Prostate gland (tissue), 2 donors: ENCODE measurements at places on chromosomes 13 and 19. TPM values are rescaled to one million over a fixed set of nuclear protein-coding genes. Genes with fewer than 3 reads are reported as not detected.

Gene RGS9BP
- 0.82 TPM for total RNA-seq

Gene APLP1
- total RNA-seq: 38.0 TPM

Gene ASPDH
- not detected for total RNA-seq

Gene SLC39A3
- 46.6 TPM for total RNA-seq

Gene NLRP9
- not detected for total RNA-seq

Gene ATP13A1
- total RNA-seq: 315 TPM

Gene IL17D
- total RNA-seq: 1.5 TPM

DNA sequence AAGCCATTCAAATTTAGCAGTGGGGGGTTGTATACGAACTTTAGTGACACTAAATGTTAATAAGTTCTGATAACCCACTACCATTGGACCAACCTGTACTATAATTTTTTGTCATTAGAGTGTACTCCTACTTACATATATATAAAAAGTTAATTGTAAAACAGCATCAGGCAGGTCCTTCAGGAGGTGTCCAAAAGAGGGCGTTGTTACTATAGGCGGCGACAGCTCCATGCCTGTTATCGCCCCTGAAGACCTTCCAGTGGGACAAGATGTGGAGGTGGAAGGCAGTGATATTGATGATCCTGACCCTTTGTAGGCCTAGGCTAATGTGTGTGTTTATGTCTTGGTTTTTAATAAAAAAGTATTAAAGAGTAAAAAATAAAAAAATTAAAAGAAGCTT is 27.5 kb downstream of the SPRYD7 start:
- no peaks in the 10 kb centered on the region for H3K27me3 ChIP-seq
- no peaks in the 10 kb centered on the region for H3K4me1 ChIP-seq
- H3K4me3 ChIP-seq: no peak overlapping the region
- no peak overlapping the region for H3K27ac ChIP-seq
- DNase-seq: no peak

DNA sequence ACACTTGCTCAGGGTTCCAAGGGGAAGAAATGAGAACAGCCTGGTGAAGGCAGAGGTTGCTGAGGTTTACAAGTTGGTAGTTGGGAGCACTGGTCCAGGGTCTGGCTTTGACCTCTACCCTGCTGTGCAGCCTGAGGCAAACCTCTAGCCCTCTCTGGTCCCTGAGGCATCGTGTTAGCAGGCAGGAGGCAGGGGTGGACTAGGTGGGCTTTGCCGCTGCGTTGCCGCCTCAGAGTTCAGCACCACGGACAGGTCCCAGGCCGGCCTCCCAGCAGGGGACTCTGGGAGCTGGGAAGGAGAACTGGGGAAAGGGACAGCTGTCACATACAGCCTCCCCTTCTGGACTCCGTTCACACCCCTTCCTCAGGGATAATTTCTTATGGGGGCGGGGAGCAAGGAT is 3.1 kb downstream of the NCAN start:
- no peak overlapping the region for H3K4me3 ChIP-seq
- H3K36me3 ChIP-seq: no peaks in the 10 kb centered on the region
- peaks cover 24% of the 10 kb centered on the region for H3K27me3 ChIP-seq
- H3K27ac ChIP-seq: no peak overlapping the region
- H3K4me1 ChIP-seq: no peaks in the 10 kb centered on the region

GRCh38 chr13:27961227-27962085 is 7.7 kb downstream of the CDX2 start:
- peaks cover 7% of the 10 kb centered on the region for H3K4me1 ChIP-seq
- DNase-seq: no peak
- no peak overlapping the region for H3K4me3 ChIP-seq
- no peak overlapping the region for H3K27ac ChIP-seq
- peaks cover 13% of the 10 kb centered on the region for H3K27me3 ChIP-seq

GRCh38 chr13:75904012-75904411 is 267.9 kb downstream of the LMO7 start:
- H3K36me3 ChIP-seq: no peaks in the 10 kb centered on the region
- DNase-seq: no peak
- no peaks in the 10 kb centered on the region for H3K4me1 ChIP-seq
- H3K27me3 ChIP-seq: no peaks in the 10 kb centered on the region

DNA sequence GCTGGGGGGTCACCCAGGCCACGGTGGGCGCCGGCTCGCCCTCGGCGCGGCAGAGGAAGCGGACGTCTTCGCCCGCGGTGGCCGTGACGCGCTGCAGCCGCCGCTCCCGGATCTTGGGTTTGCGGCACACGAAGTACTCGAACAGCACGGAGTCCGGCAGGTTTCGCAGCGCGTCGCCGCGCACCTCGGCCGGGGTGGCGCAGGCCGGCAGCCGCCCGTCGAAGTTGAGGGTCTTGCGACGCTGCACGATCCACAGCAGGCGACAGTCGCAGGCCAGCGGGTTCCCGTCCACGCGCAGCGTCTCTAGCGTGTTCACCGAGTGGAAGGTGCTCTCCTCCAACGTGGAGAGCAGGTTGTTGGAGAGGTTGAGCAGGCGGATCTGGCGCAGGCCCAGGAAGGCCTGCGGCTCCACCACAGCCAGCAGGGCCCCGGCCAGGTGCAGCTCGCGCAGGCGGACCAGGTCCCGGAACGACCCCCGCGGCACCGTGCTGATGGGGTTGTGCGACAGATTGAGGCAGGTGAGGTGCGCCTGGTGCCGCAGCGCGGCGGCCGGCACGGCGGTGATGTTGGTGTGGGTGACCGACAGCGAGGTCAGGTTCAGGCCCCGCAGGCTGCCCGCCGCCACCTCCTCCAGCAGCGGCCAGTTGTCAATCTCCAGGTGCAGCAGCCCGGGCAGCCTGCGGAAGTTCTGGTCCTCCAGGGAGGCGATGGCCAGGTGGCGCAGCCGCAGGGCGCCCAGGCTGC is 8.6 kb upstream of the PEAK3 start:
- H3K36me3 ChIP-seq: no peaks in the 10 kb centered on the region
- peaks cover 13% of the 10 kb centered on the region for H3K27me3 ChIP-seq
- H3K27ac ChIP-seq: no peak overlapping the region
- H3K4me1 ChIP-seq: peaks cover 20% of the 10 kb centered on the region
- peak overlapping the region; percentile 22 for H3K4me3 ChIP-seq

- H3K4me3 ChIP-seq: no peak overlapping the region
- no peaks in the 10 kb centered on the region for H3K4me1 ChIP-seq
- H3K27me3 ChIP-seq: peaks cover 36% of the 10 kb centered on the region
- H3K36me3 ChIP-seq: no peaks in the 10 kb centered on the region
- H3K27ac ChIP-seq: no peak overlapping the region
- DNase-seq: no peak
These were observed 5.5 kb downstream of the SYT5 start for GRCh38 chr19:55174425-55175116.

DNA sequence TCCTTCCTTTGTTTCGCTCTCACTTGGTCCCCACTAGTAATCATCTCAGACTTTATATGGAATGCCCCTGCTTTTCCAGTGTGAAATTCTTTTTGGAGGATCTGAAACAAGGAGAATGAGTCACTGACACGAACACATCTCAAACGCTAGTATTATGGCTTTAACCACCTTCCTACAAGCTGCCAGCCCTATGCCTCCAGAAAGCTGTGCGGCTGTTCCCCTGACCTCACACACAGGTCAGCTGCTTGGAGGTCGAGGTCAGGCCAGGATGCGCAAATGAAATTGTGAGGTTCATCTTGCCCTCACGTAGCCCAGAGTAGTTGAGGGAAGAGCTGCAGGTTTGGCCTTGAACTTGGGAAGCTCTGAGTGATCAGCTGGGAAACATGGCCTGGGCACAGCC is 449.8 kb downstream of the FGF9 start:
- H3K4me3 ChIP-seq: no peak overlapping the region
- no peak overlapping the region for H3K27ac ChIP-seq
- H3K27me3 ChIP-seq: no peaks in the 10 kb centered on the region
- H3K4me1 ChIP-seq: no peaks in the 10 kb centered on the region
- DNase-seq: no peak

DNA sequence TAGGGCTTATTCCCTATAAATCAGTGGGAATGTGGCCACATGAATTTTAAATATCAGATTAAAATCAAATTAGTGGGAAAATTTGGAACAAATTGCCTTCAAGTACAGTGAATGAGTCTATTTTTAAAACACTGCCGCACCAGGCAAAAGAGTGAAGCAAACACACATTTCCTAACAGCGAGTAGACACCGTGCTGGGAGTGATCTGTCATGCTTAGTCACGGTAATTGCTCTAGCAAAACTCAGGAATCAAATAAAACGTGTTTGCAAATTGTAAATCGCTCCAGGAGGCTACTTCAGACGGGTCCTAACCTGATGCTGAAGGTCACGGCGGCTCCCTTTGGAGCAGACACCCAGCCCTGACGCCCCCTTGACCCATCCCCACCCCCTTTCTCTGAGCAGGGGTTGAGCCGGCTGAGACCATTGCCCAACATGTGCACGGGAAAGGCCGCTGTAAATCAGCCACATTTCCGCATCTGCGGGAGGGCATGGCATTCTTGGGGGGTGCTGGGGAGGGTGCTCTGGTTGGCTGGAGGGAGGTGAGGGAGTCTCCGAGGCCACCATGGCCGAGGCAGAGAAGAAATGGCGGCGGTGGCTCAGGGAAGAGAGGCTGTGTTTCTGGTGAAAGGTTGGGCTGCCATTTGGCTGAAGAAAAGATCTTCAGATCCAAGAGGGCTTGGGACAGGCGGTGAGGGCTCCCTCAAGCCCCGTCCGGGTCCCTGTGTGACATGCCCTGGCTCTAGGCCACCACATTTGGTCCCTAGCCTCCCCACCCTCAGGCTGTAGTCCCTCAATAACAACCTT is 8.9 kb downstream of the CEBPA start:
- H3K36me3 ChIP-seq: no peaks in the 10 kb centered on the region
- peak; percentile 74 for DNase-seq
- no peaks in the 10 kb centered on the region for H3K27me3 ChIP-seq
- peak overlapping the region; percentile 77 for H3K27ac ChIP-seq
- H3K4me3 ChIP-seq: no peak overlapping the region
- H3K4me1 ChIP-seq: peaks cover 13% of the 10 kb centered on the region

DNA sequence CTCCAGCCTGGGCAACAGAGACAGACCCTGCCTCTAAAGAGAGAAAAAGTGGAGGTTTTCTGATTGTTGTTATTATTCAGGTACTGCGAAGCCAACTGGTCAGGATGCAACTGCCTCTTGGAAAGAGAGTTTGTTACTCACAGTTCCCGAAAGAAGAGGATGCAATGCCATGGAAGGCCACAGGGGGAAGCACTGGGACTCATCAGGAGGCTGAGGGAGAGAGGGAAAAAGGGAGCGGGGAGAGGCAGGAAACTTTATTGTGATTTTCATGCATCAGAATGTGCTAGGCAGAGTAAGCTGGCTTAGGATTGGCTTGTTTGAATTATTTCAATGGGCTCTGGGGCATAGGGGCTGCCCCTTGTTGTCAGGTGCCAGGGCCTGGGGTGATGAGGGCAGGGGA is 27.6 kb downstream of the MYO9B start:
- no peak for DNase-seq
- H3K4me3 ChIP-seq: no peak overlapping the region

- H3K4me1 ChIP-seq: no peaks in the 10 kb centered on the region
- H3K27me3 ChIP-seq: no peaks in the 10 kb centered on the region
- no peak overlapping the region for H3K27ac ChIP-seq
- DNase-seq: no peak
These were observed 15.3 kb upstream of the ADPRHL1 start for GRCh38 chr13:113468472-113469201.

DNA sequence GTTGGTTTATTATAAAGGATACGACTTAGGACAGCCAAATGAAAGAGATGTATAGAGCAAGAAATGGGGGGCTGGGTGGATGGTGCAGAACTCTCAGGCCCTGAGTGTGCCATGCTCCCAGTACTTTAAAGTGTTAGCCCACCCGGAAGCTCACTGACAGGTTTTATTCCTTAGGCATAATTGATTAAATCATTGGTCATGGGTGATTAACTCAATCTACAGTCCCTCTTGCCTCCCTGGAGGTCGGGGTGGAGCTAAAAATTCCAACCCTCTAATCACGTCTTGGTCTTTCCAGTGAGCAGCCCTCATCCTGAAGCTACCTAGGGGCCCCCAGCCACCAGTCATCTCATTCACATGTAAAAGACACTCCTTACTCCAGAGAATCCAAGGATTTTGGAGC is 9.9 kb upstream of the LEUTX start:
- no peaks in the 10 kb centered on the region for H3K36me3 ChIP-seq
- no peaks in the 10 kb centered on the region for H3K4me1 ChIP-seq
- no peak overlapping the region for H3K27ac ChIP-seq

DNA sequence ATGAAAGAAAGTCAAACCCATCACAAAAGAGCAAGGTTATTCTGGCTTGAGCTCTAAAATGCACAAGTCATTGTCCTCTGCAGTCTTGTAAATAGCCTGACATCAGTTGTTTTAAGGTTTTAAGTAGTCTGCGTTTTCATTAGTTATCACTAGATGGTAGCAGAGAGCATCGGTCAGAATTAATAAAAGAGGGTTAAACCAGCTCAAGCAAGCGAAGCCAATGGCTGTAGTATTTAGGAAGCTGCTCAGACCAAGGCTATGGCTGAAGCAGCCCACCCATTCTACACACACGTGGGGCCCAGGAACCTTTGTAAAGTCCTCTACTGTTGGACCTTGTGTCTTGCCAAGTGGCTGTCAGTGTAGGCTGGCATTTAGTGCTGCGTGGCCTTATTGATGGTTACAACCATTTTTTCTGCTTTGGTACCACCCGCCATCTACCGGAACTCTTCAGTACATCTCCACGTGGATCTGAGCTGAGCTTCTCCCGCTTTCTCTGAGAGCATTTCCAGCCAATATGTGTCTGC is 13.3 kb upstream of the ZNF57 start:
- H3K36me3 ChIP-seq: no peaks in the 10 kb centered on the region
- peak; percentile 39 for DNase-seq
- H3K4me1 ChIP-seq: no peaks in the 10 kb centered on the region
- no peak overlapping the region for H3K4me3 ChIP-seq
- H3K27me3 ChIP-seq: no peaks in the 10 kb centered on the region

DNA sequence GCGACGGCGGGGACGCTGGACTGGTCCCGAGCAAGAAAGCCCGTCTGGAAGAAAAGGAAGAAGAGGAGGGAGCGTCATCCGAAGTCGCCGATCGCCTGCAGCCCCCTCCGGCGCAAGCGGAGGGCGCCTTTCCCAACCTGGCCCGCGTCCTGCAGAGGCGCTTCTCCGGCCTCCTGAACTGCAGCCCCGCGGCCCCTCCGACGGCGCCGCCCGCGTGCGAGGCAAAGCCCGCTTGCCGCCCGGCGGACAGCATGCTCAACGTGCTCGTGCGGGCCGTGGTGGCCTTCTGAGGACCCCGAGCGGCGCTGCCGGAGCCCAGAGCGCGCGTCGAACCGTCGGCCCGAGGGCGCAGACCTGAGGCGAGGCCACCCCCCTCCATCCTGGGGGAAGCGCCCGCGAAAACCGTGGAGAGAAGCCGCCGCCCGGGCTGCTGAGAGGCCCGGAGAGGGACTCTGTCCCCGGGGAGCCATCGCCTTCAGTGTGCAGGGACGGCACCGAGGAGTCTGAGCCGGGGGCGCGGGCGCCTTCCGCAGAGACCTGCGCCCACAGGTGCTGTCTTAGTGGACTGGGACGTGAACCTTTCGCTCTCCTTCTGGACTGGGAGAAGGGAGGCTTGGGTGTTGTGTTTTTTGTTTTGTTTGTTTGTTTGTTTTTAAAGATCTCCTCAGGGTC is 3.5 kb downstream of the IER2 start:
- peak overlapping the region; percentile 98 for H3K27ac ChIP-seq
- H3K36me3 ChIP-seq: no peaks in the 10 kb centered on the region
- H3K27me3 ChIP-seq: no peaks in the 10 kb centered on the region
- no peak for DNase-seq
- H3K4me3 ChIP-seq: peak overlapping the region; percentile 89
- H3K4me1 ChIP-seq: peaks cover 6% of the 10 kb centered on the region

GRCh38 chr13:29922896-29923295 is 72.5 kb upstream of the UBL3 start:
- no peak overlapping the region for H3K4me3 ChIP-seq
- no peaks in the 10 kb centered on the region for H3K27me3 ChIP-seq
- peaks cover 12% of the 10 kb centered on the region for H3K4me1 ChIP-seq

- H3K27me3 ChIP-seq: no peaks in the 10 kb centered on the region
- DNase-seq: no peak
- no peak overlapping the region for H3K4me3 ChIP-seq
- no peaks in the 10 kb centered on the region for H3K4me1 ChIP-seq
- no peaks in the 10 kb centered on the region for H3K36me3 ChIP-seq
- H3K27ac ChIP-seq: no peak overlapping the region
These were observed 53.5 kb downstream of the RFC3 start for GRCh38 chr13:33871207-33872004.
